ENCODE measurements at places on chromosomes 4 and X.

- no peak for DNase-seq
Measured at GRCh38 chr4:98630737-98631454, 27.5 kb downstream of the TSPAN5 start.

DNA sequence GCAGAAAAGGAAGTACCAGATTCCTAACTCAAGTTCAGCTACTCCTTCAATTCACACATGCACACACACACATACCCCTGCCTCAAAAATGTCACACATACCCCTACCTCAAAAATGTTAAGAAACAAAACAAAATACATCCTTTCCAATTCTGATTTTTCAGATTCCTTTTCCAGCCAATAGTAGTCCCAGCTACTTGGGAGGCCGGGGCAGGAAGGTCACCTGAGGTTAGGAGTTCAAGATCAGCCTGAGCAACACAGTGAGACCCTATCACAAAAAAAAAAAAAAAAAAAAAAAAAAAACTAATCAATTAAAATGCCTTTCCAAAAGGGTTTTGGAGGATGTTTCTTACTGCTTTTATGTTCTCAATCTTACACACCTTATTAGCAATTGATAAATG lies 138.0 kb downstream of the AFAP1 start:
- no peak for DNase-seq

GRCh38 chr4:165381821-165382373 lies 3.1 kb downstream of the CPE start:
- no peak for DNase-seq

DNA sequence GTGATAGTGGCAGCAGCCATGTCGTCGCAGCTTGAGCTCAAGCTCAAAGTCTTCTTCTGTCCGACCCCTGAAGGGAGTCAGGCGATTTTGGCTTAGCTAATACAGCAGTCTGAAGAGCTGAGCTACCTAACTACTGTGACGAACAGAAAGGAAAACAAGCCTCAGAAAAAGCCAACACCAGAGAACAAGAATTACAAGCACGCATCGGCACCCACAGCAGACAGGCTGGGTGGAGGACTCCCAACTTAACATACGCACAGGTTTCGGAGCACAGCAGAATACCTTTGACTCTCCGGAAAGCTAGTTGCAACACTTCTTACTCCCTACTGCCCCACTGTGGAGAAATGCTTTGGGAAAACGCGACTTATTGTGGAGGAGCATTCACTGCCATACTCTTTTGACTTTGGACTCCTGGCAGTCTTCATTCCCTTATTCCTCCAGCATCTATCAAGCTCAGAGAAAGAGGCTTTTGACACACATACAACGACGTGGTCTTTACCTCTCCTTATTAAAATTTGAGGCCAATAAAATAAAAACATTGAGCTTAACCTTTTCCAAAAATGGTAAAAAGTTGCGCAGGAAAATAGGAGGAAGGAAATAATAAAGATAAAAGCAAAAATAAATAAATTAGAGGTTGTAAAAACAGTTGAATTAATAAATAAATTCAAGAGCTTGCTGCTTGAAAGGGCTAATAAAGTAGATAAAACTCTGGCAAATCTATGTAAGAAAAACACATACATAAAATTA lies 41.3 kb upstream of the GPC3 start:
- peak; percentile 53 for DNase-seq

GRCh38 chrX:118698516-118699170 lies 28.8 kb upstream of the IL13RA1 start:
- DNase-seq = peak; percentile 8

DNA sequence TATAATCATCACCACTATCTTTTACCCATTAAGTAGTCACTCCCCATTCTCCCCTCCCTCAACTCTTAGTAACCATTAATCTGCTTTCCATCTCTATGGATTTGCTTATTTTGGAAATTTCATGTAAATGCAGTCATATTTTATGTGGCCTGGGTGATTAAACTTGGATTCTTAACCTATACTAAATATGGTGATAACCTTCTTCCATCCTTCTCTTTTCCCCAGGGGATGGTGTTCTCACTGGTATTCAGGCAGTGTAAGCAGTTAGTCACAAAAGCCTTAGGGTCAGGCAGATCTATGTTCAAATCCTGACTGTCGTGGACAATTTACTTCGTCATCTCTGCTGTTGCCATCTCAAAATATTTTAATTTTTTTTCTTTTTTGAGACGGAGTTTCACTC lies 29.6 kb downstream of the RAB40AL start:
- DNase-seq = peak; percentile 43

All from fibroblast of upper back skin (primary cell).